ENCODE measurements at places on chromosomes 11 and 22. TPM values are rescaled to one million over a fixed set of nuclear protein-coding genes. Genes with fewer than 3 reads are reported as not detected.

DNA sequence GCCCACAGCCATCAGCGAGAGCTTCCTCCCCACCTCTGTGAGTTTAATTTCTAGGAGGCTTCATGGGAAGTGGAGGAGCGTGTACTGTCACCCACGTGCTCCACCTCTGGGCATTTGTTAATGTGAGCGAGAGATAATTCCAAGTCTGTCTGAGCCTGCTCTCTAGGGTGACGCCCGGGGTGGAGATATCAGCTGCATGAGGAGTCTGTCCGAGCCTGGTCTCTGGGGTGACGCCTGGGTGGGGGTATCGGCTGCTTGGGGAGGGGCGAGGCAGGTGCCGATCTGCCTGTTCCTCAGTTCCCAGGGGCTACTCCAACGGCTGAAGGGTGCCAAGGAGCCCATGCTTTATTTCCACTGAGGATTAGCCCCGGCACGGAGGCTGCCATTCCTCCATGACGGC lies 735.0 kb downstream of the BRD1 start:
- H3K4me1 ChIP-seq, result no peaks in the 10 kb centered on the region
- H3K27ac ChIP-seq, result no peak overlapping the region
- H3K4me3 ChIP-seq, result no peak overlapping the region
- H3K36me3 ChIP-seq, result no peaks in the 10 kb centered on the region
- DNase-seq, result no peak

APOBEC3G gene
- 12.5 TPM for total RNA-seq

DNA sequence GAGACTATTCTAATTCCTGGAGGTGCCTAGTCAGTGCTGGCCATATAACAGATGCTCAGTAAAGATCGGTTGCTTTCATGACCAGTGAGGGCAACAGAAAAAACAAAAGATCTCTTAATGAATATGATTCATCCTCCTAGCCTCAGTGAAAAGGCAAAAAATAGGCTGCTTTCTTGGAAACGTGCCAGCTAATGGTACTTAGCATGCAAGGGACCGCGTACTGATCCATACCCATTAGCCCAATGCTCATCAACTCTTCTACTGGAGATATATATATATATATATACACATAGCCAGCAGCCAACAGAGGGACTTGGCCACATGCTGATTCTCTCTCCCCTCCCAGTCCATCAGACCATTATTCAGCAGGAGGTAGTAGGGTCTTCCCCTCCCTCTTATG lies 320.4 kb downstream of the KIRREL3 start:
- H3K4me1 ChIP-seq, result no peaks in the 10 kb centered on the region
- no peaks in the 10 kb centered on the region for H3K36me3 ChIP-seq

- no peak overlapping the region for H3K4me3 ChIP-seq
- H3K4me1 ChIP-seq, result peaks cover 4% of the 10 kb centered on the region
- no peak overlapping the region for H3K27ac ChIP-seq
These were observed 12.5 kb downstream of the FLRT1 start for GRCh38 chr11:64048042-64048854.

CDC42EP2 gene
- total RNA-seq, result 13.7 TPM

DNA sequence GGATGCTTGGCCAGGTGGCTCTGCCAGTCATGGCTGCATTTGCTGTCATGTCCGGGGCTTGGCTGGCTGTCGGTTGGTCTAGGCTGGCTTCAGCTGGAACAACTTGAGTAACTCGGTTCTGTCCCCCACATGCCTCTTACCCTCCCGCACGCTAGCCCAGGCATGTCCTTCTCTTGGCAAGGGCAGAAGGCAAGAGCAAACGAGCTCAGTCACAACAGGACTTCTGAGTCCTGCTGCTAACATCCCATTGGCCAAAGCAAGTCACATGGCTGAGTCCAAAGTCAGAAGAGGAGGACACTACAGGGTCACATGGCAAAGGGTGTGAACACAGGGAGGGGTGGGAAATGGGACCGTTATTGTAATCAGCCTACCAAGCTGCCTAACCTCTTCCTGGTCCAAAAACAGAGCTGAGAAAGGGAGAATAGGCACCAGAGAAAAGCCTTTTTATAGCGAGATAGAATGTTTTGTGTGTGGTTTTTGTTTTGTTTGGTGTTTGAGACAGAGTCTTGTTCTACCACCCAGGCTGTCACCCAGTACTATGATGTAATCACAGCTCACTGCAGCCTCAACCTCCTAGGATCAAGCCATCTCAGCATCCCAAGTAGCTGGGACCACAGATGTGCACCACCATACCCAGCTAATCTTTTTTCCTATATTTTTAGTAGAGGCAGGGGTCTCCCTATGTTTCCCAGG lies 81.9 kb downstream of the MN1 start:
- no peaks in the 10 kb centered on the region for H3K36me3 ChIP-seq
- no peak overlapping the region for H3K27ac ChIP-seq
- no peaks in the 10 kb centered on the region for H3K4me1 ChIP-seq
- no peak overlapping the region for H3K4me3 ChIP-seq
